ENCODE measurements at places on chromosomes 4 and X.
A peak's percentile ranks its signal among the peaks of the same experiment; 100 is the strongest.

GRCh38 chrX:118360429-118361125 is 14.7 kb downstream of the WDR44 start:
- DNase-seq, result peak; percentile 61

DNA sequence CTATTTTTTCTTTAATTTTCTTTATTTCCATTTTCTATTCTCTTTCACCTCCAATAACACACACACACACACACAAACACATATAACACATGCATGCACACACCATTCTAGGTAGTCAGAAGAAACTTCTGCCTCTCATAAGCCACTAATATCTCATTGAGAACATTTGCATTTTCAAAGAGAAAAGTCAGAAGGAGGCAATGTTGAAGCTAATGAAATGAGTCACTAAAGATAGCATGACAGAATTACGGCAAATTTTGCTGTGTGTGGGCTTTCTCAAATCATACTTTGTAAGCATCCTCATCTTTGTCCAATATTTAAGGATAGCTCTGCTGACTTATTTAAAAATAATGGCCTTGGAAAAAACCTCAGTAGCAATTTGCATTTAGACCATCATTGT is 291.3 kb downstream of the GUCY2F start:
- no peak for DNase-seq

DNA sequence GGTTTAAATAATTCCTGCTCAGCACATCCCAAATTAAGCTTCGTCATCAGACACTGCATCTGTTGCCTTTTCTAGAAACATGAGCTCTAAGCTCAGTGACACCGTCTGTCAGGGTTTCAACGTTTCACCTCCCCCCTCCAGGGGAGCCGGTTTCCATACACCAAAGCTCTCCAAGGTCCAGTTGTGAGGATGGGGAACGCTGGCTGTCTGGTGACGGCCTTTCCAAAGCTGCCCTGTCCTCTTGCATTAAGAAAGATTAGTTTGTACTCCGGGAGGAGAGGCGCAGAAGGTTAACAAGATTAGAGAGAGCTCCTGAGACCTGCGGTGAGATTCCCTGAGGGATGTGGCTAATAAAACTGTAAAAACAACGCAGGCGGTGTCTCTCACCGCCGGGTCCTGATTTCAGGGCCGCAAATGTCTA is 43.2 kb downstream of the ASMT start:
- no peak for DNase-seq

GRCh38 chr4:142406499-142406835 is 439.6 kb downstream of the INPP4B start:
- no peak for DNase-seq

DNA sequence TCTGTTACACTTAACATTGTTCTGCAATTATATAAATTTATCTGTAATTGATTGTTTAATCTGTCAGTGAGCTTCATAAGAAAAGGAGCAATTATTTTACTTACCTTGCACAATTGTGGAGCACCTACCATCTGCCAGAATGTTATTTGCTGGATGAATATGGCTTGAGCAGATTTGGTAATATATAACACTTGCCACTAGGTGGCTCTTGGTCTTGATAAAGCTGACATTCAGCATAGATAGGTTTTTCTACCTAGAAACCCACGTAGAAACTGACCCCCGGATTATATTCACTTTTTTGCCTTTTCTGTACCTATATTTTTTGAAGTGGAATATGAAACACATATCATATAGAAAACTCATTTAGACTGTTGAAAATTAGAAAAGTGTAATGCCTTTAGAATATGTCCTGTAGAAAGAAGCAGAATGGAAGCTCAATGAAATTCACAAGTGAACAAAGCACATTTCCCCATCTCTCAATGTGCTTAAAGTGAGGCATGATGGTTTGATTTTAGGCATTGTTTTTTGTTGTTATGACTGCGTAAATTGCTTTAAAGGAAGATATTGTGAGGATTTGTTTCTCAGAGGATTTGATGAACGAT is 9.5 kb downstream of the RBPJ start:
- DNase-seq, result peak; percentile 34

Data from mammary epithelial cell (primary cell).